GM23338 (cell line): ENCODE measurements at places on chromosomes 5 and 9.

GRCh38 chr5:51465165-51465564, 81.9 kb downstream of the ISL1 start:
- H3K27me3 ChIP-seq, result no peaks in the 10 kb centered on the region
- no peak overlapping the region for H3K27ac ChIP-seq
- H3K4me3 ChIP-seq, result peak overlapping the region; percentile 29; the same call in 1 of the 2 replicates
- H3K36me3 ChIP-seq, result no peaks in the 10 kb centered on the region

GRCh38 chr5:17340819-17341218, 123.4 kb downstream of the BASP1 start:
- H3K27ac ChIP-seq, result no peak overlapping the region
- no peaks in the 10 kb centered on the region for H3K4me1 ChIP-seq

DNA sequence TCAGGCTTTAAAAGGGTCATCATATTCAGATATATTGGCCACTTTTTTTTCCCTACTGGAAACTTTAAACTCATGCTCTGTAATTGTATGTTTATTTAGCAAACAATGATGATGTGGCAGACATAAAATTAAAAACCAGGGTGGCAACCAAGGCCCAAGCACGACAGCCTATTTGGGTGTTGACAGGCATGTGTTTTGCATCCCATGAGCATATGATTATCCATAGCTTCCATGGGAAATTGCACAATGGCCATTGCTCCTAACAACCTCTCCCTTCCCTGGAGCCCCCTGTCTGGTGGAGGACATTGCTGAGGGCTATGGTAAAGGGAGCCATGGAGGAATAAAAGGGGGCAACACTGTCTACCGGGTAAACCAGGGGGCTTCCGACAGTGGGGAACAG, 134.7 kb downstream of the GAS1 start:
- no peak overlapping the region for H3K27ac ChIP-seq
- no peak for DNase-seq
- no peaks in the 10 kb centered on the region for H3K36me3 ChIP-seq
- no peaks in the 10 kb centered on the region for H3K27me3 ChIP-seq

- H3K27me3 ChIP-seq, result no peaks in the 10 kb centered on the region
- no peak overlapping the region for H3K4me3 ChIP-seq
- DNase-seq, result no peak
- H3K4me1 ChIP-seq, result no peaks in the 10 kb centered on the region
These were observed 101.8 kb downstream of the TTLL11 start for GRCh38 chr9:121991307-121991661.

- no peak overlapping the region for H3K27ac ChIP-seq
- H3K4me1 ChIP-seq, result peaks cover 30% of the 10 kb centered on the region
- no peak for DNase-seq
- no peaks in the 10 kb centered on the region for H3K27me3 ChIP-seq
These were observed 50.1 kb downstream of the JAKMIP2 start for GRCh38 chr5:147732291-147732883.

DNA sequence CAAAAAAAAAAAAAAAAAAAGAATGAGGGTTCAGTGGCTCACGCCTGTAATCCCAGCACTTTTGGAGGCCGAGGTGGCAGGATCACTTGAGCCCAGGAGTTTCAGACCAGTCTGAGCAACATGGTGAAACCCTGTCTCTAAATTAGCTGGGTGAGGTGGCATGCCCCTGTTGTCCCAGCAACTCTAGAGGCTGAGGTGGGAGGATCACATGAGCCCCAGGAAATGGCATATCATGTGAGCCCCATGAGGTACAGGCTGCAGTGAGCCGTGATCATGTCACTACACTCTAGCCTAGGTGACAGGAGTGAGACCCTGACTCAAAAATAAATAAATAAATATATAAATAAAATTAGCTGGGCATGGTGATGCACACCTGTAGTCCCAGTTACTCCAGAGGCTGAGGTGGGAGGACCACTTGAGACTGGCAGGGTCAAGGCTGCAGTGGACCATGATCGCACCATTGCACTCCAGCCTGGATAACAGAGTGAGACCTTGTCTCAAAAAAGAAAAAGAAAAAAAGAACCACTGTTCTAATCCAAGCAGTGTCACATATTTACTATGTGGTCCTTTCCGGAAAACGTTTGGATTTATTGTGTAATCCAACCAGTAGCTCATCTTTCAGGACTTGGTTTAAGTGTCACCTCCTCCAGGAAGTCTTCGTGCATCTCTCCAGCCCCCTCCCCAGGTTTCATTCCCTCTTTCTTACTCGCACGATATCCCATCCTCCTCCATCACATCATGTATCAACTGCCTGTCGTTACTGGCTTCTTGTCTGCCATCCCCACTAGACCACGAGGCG, 12.3 kb upstream of the SPOUT1 start:
- H3K4me3 ChIP-seq, result no peak overlapping the region
- H3K27me3 ChIP-seq, result no peaks in the 10 kb centered on the region
- no peaks in the 10 kb centered on the region for H3K4me1 ChIP-seq
- no peak overlapping the region for H3K27ac ChIP-seq
- H3K36me3 ChIP-seq, result peaks cover 7% of the 10 kb centered on the region; the same call in 1 of the 2 replicates

- peak overlapping the region; percentile 46 for H3K4me3 ChIP-seq
- no peaks in the 10 kb centered on the region for H3K36me3 ChIP-seq
- DNase-seq, result peak; percentile 86
- H3K27ac ChIP-seq, result no peak overlapping the region
- H3K4me1 ChIP-seq, result no peaks in the 10 kb centered on the region
These were observed 235.8 kb downstream of the ROR2 start for GRCh38 chr9:91714020-91714806.

DNA sequence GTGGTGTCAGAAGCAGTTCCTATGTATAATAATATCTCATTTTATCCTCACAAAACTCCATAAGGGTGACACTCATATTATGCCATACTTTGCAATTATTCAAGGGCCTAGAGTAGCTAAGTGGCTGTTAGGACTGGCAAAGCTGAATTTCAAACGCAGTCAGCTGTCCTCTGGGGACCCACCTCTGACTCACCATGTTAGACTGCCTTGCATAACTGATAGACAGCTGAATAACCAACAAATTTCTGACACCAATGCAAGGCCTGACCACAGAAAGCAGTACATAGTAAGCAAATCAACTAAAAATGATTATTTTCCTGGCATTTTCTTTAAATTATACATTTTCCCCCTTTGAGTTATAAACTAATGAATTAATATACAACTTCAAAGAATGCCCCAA, 251.6 kb upstream of the PTGER4 start:
- H3K4me3 ChIP-seq, result no peak overlapping the region
- H3K27me3 ChIP-seq, result no peaks in the 10 kb centered on the region
- H3K36me3 ChIP-seq, result no peaks in the 10 kb centered on the region; the same call in 1 of the 2 replicates
- 0 out of 2 replicates have a peak, but pooled peaks cover 4% of the 10 kb centered on the region for H3K4me1 ChIP-seq
- DNase-seq, result no peak

DNA sequence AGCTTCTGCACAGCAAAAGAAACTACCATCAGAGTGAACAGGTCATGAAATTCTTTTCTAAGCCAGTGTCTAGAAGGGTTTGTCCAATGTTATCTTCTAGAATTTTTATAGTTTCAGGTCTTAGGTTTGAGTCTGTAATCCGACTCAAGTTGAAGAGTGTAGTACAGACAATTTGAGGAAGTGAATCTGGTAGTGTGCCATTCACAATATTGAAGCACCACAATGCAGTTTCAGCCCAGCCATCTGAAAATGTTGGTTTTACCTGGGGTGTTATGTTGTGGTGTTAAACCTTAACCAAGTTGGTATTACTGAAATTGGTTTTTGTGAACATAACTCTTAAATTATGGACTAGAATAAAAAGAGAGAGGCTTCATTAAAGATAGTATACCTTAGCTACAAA, 77.2 kb downstream of the ADAMTS16 start:
- DNase-seq, result no peak
- 0 out of 2 replicates have a peak, but pooled peaks cover 2% of the 10 kb centered on the region for H3K36me3 ChIP-seq
- no peaks in the 10 kb centered on the region for H3K27me3 ChIP-seq
- H3K27ac ChIP-seq, result no peak overlapping the region
- H3K4me3 ChIP-seq, result no peak overlapping the region

- H3K27me3 ChIP-seq, result no peaks in the 10 kb centered on the region
- H3K36me3 ChIP-seq, result no peaks in the 10 kb centered on the region
- H3K4me3 ChIP-seq, result no peak overlapping the region
- H3K4me1 ChIP-seq, result peaks cover 9% of the 10 kb centered on the region; the same call in 1 of the 2 replicates
These were observed 211.9 kb upstream of the PAPPA start for GRCh38 chr9:115941561-115942315.

- no peak for DNase-seq
These were observed 1.2 kb downstream of the DROSHA start for GRCh38 chr5:31530541-31531265.

DNA sequence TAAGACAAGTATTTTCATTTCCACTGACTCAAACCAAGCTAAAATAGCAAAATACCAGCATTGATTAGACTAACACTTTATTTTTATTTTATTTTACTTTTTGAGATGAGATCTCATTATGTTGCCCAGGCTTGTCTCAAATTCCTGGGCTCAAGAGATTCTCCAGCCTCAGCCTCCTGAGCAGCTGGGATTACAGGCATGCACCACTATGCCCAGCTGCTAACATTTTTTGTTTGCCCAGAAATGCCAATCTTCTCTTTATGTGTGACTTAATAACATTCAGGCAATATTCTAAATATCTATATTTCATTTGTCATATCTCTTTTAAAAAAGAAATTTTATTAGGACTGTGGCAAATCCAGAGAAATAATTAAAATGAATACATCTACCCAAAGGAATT, 55.0 kb downstream of the OXCT1 start:
- no peak for DNase-seq
- no peaks in the 10 kb centered on the region for H3K36me3 ChIP-seq
- no peaks in the 10 kb centered on the region for H3K4me1 ChIP-seq
- H3K27ac ChIP-seq, result no peak overlapping the region
- H3K4me3 ChIP-seq, result no peak overlapping the region

DNA sequence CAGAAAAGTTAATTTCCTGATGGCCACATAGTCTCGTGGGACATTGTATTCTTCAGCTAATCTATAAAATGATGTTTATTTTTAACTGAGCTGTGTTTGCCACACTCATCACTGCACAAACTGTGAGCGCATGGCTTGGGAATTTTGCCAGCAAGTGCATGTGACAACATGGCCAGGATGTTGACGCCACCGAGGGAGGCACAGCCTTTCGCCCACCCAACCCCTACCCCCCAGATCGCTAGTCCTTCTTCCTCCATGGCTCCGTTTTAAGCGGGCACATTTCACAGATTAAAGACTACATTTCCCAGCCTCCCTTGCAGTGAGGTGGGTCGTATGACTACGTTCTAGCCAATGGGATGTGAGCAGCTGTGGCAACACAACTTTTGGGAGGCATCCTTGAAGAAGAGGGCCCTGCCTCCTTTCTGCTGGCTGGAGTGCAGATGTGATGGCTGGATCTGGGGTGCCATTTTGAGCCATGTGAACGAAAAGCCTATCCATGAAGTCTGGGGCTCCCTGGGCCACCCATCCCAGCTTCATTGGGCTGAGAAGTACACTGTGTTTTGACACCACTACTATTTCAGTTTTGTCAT, 7.9 kb downstream of the NRARP start:
- peak; percentile 81 for DNase-seq
- 0 out of 2 replicates have a peak overlapping the region, but pooled peaks have one; percentile 55 for H3K4me3 ChIP-seq
- H3K27me3 ChIP-seq, result peaks cover 29% of the 10 kb centered on the region
- no peak overlapping the region for H3K27ac ChIP-seq

- no peak overlapping the region for H3K4me3 ChIP-seq
- no peaks in the 10 kb centered on the region for H3K36me3 ChIP-seq
These were observed 51.5 kb downstream of the LRSAM1 start for GRCh38 chr9:127502706-127503378.

DNA sequence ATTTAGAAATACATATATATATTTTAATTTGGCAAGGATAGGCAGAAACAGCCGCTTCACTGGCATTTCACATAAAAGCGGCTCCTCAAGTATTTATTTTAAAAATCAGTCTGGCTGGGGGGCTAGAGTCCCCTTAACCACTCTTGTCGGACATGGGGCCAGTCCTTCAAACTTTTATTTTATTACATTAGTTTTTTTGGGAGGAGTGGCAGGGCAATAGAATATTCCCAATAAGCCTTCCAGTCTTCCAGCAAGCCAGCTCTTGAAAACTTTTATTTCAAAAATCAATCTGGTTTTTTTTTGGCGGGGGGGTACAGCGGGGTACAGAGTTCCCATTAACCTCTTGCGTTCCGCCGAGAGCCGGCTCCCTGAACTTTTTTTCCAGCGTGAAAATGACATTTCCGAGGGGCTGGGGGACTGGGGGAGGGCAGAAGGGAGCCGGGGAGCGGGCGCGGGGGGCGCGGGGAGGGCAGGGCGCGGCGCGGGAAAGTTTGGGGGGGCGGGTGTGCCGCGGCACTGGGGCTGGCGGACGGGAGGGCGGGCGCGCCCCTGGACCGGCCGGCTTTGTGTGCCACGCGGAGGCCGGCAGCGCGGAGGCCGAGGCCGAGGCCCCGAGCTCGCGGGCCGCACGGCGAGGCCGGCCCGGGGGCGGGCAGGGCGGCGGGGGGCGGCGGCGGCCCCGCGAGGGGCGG, 504 bp upstream of the ZNF618 start:
- peaks cover 48% of the 10 kb centered on the region for H3K4me1 ChIP-seq
- H3K4me3 ChIP-seq, result peak overlapping the region; percentile 64
- H3K27ac ChIP-seq, result no peak overlapping the region
- peak; percentile 29 for DNase-seq
- H3K27me3 ChIP-seq, result peaks cover 15% of the 10 kb centered on the region

- peaks cover 20% of the 10 kb centered on the region for H3K4me1 ChIP-seq
- no peak overlapping the region for H3K27ac ChIP-seq
- peaks cover 30% of the 10 kb centered on the region for H3K27me3 ChIP-seq
- peak; percentile 44 for DNase-seq
- no peaks in the 10 kb centered on the region for H3K36me3 ChIP-seq
- H3K4me3 ChIP-seq, result peak overlapping the region; percentile 87
These were observed 1.4 kb downstream of the OTULIN start for GRCh38 chr5:14665949-14666348.

DNA sequence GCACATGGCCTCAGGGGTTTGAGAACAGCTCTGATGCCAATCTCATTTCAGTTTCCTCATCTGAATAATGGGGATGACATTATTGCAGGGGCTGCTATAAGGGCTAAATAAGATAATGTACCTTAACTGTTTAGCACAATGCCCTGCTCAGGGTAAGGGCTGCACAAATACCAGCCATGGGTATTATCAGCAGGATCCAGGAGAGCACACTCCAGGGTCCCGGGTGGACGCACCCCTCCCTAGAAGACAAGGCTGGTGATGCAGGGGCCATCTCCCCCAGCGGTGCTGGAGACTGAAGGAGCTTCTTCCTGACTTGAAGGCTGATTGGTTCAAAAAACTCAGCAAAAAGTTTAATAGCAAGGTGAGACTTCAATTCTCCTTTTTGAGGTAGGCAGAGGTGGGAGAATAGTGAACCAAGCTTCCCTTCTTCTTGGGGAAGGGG, 2.7 kb upstream of the CXXC5 start:
- peaks cover 47% of the 10 kb centered on the region for H3K27me3 ChIP-seq
- H3K27ac ChIP-seq, result no peak overlapping the region
- peaks cover 50% of the 10 kb centered on the region for H3K4me1 ChIP-seq

DNA sequence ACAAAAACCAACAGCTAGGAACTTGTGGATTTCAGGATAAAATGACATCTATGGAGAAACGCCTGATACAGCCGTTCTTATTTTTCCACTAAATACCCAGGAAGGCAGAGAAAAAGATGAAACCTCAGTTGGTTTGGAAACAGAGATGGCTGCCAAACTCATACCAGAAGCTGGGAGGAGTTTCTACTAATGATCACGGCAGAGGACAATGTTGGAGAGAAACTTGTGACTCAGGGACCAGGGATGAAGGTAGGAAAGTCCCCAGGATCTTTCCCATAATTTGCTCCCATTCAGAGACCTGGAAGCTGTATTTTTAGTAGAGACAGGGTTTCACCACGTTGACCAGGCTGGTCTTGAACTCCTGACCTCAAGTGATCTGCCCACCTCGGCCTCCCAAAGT, 187.1 kb upstream of the IER5L start:
- H3K4me1 ChIP-seq, result no peaks in the 10 kb centered on the region
- no peak for DNase-seq
- H3K4me3 ChIP-seq, result no peak overlapping the region
- no peak overlapping the region for H3K27ac ChIP-seq
- peaks cover 3% of the 10 kb centered on the region; the same call in 1 of the 2 replicates for H3K36me3 ChIP-seq
